Mucosa of descending colon (tissue), 3 donors: ENCODE measurements at places on chromosomes 6 and 20. TPM values are rescaled to one million over a fixed set of nuclear protein-coding genes. Genes with fewer than 3 reads are reported as not detected.

The LCA5 gene
- total RNA-seq: 0.43 TPM

The SHLD1 gene
- total RNA-seq: 7.5 TPM

DNA sequence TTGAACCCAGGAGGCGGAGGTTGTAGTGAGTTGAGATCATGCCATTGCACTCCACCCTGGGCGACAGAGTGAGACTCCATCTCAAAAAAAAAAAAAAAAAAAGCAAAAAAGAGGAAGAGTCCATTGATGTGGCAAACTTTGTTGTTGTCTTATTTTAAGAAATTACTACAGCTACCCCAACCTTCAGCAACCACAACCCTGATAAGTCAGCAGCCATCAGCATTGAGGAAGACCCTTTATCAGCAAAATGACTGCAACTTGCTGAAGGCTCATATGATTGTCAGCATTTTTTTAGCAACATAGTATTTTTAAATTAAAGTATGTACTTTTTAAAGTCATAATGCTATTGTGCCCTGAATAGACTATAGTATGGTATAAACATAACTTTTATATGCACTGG is 48.8 kb downstream of the ZFP64 start:
- DNase-seq: no peak

- DNase-seq: peak; percentile 7
These were observed 1.1 kb downstream of the FBXO30 start for GRCh38 chr6:145813285-145814034.

The ISM1 gene
- total RNA-seq: 0.66 TPM

GRCh38 chr6:37551867-37552266 is 52.2 kb upstream of the CCDC167 start:
- DNase-seq: no peak

GRCh38 chr6:117264692-117265409 is 507 bp upstream of the VGLL2 start:
- DNase-seq: peak; percentile 25

The MUC21 gene
- total RNA-seq: not detected

GRCh38 chr6:122568797-122569221 is 41.4 kb upstream of the PKIB start:
- DNase-seq: peak; percentile 66

GRCh38 chr20:38023181-38024001 is 9.9 kb downstream of the TTI1 start:
- no peak for DNase-seq

DNA sequence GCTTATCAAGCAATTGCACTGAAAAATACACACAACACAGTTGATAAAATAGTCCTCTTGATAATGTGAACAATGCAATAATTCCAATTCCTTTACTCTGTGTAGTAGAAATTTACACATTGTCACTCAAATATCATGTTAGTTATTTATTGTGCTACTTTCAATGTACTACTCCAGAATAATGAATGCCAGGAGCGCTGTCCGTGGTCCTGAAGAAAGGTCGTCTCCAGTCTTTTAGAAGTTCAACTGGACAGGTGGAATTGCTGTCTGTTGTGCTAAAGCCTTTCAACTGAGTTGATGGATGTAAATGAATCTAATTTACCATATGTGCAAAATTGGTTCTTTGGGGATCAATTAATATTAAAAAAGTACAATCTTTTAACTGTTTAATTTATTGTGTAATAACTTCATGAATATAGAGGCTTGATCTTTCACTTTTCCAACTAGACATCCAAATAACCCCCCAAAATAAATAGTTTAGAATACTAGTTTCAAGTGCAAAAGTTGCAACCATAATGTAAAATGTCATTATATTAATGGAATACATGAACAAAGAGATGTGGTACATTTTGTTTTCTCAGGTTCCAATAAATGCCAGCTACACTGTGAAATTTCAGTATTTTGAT is 3.2 kb downstream of the GRIK2 start:
- DNase-seq: peak; percentile 85

GRCh38 chr20:16107172-16107870 is 465.9 kb downstream of the KIF16B start:
- no peak for DNase-seq

DNA sequence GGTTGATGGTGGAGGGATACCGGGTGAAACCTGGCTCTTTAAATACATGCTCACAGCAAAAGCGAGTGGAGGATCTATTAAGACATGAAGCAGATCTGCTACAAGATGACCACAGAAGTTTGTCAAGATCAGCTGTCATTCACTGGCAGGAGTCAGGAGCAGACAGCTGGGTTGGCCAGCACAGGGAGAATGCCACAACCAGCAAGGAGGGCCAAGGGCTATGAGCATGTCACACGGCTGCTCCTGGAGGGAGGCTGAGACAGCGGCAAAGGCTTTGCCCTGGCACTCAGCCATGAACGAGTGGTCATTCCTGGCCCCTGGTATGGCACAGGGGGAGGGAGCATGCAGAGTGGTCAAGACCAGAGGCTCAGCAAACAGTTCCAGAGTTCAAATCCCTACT is 77.6 kb downstream of the POPDC3 start:
- DNase-seq: no peak

The DCDC2 gene
- total RNA-seq: 3.2 TPM

DNA sequence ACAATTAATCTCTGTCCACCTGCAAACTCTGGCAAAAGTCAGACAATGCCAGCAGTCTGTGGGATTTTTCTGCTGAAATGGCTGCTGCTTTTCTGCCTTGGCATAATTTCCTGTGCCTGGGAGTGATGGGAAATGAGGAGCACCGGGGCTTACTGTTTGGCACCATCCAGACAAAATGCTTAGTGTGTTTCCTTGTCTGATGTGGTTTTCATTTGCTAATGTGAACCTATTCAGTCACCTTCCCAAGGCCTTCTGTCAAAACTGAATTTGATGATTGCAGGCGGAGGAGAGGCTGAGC is 56.4 kb downstream of the CDH4 start:
- no peak for DNase-seq

DNA sequence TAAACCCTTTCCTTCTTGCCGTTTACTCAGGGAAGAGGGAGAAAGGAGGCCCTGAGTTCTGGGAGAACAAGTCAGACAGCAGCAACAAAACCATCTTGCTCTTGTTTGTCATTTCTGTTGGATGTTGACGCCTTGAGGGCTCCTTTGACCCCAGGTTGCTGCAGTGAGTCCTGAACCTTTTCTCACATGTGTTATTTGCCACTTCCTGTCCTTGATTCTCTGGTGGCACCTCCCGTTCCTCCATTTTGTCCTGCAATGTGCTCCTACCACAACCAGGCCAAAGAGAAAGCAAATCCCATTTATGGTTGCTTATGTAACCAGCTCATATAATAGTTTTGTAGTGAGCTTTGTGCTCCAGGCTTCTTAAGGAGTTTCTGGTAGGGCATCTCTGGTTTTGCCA is 66.6 kb upstream of the ADGRF4 start:
- DNase-seq: no peak

DNA sequence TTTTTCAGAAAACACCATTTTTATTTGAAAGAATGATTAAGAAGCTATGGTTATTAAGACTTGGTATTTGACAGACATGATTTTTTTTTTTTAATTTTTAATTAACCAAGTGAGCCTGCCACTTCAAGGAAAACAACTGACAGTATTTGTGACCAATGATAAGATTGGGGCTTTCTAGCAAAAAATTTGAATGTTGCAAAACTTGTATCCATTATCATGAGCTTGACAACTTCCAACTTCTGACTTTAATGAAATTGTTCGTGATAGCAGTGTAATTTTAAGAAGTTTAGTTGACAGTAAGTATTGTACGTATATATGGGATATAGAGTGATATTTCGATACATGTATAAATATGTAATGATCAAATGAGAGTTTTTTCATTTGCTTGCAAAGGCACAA is 21.6 kb upstream of the POM121L2 start:
- no peak for DNase-seq

The PRELID3B gene
- total RNA-seq: 82.3 TPM

DNA sequence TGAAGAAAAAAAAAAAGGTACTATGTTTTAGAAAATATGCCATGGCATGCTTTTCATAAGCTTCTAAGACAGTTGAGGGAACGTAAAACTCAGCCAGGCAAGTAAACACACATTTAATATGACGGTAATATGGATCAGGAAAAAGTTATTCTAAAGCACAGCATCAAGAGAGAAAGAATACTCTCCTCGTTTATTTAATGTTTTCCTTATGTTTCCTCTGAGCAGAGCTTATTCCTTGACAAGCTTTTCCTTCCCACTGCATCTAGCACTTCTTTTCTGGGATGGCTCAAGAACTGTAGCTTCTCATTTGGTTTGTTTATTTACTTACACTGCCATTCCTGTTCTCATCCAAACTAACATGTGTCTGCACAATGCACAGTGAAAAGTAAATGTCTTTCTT is 2.7 kb upstream of the RSPO3 start:
- DNase-seq: no peak

DNA sequence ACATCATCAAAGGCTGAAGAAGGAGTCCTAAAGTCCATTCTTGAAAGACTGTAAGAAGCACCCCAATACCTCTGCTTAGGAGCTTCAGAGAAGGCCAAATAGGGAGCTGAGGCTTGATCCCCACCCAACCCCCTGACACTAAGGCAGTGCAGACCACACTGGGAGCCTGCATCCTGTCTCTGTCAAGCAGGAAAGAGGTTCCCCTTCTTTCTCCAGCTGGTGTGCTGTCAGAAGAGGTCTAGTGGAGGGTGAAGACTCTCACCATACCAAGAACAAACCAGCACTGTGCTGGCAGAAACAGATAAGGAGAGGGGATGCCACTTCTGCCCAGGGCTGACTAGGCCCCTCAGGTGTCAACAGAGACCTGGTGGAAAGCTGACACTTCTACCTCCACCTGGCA is 19.9 kb downstream of the GZF1 start:
- DNase-seq: no peak

DNA sequence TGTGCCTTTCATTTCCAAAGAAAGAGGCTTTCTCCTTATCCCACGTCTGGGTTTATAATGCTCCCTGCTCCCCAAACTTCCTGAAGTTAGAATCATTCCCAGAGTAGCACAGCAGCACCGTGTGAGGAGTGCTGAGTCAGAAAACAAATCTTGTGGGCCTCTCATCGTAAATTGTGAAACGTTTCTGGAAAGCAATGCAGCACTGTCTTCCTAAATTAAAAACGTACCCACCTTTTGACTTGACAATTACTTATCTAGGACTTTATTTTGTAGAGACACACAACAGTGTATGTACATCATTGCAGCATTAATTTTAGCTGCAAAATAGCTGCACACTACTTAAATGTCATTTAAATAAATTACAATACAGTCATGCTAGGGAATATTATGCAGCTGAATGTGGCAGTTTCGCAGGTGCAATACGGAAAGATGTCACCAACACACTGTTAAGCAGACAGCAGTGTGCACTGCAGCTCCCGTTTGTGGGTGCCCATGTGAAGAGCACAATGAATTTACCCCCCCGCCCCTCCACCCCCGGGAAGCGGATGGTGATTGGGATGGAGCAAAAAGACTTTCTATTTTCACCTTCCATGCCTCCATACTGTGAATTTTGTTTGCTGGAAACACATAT is 30.8 kb downstream of the RRBP1 start:
- DNase-seq: peak; percentile 7

- DNase-seq: no peak
These were observed 10.4 kb upstream of the THBD start for GRCh38 chr20:23059846-23060245.

- DNase-seq: no peak
These were observed 100.9 kb upstream of the IYD start for GRCh38 chr6:150267686-150268561.

GRCh38 chr6:16898640-16899396 is 137.6 kb upstream of the ATXN1 start:
- DNase-seq: no peak

- no peak for DNase-seq
These were observed 76.7 kb downstream of the RREB1 start for GRCh38 chr6:7184502-7184901.

DNA sequence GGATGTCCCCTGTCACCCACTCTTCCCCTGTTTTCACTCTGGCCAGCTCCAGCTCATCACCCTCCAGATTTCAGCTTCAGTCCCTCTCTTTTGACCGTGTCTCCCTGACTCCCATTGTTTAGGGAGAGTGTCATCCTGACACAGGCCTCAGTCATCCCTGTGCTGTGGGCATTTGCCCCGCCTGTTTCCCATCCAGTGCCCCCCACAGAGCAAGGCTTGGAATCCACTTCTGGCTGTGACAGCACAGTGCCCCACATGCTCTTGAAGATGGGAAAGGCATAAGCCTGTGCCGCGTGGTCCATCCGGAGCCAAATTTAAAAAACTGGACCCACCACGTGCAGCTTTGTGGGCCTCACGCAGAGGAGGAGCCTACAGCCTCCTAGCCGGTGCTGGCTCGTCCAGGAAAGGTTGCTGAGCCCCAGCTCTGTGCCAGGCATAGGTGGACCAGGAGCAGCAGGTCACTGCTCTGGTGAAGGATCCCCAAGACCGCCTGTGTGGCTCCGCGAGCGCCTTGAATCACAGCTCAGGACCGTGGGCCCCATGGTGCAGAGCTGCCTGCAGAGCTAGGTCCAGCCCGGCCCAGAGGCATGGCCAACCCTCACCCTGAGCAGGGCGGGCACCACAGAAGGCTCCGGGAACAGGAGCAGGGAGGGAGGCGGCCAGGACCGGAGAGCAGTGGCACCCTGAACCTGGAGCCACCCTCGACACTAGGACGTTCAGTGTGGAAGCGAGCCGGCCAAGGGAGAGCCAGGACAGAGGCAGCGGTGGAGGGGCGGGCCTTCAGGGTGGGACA is 172.8 kb downstream of the CDH4 start:
- no peak for DNase-seq

The MATN4 gene
- 0.22 TPM for total RNA-seq

- peak; percentile 76 for DNase-seq
These were observed 7.9 kb downstream of the COL9A3 start for GRCh38 chr20:62824476-62825332.

The TMEM74B gene
- total RNA-seq: 2.1 TPM

DNA sequence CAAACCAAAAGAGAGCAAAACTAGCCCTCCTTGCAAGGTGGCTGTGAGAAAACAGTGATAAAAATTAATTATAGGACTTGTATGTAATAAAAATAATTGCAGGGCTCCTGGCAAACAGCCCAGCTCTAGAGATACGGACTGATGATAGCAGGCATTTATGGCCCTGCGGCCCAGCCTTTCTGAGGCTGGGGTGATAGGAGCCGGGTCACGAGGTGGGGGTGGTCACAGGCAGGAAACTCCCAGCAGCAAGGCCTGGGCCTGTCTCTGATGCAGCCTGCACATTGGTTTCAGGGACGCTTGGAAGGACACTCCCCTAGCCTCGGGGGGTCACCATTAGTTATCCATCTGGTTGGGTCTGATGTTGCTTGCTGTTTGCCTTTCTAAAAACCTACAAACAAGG is 18.7 kb upstream of the TTPAL start:
- peak; percentile 75 for DNase-seq

DNA sequence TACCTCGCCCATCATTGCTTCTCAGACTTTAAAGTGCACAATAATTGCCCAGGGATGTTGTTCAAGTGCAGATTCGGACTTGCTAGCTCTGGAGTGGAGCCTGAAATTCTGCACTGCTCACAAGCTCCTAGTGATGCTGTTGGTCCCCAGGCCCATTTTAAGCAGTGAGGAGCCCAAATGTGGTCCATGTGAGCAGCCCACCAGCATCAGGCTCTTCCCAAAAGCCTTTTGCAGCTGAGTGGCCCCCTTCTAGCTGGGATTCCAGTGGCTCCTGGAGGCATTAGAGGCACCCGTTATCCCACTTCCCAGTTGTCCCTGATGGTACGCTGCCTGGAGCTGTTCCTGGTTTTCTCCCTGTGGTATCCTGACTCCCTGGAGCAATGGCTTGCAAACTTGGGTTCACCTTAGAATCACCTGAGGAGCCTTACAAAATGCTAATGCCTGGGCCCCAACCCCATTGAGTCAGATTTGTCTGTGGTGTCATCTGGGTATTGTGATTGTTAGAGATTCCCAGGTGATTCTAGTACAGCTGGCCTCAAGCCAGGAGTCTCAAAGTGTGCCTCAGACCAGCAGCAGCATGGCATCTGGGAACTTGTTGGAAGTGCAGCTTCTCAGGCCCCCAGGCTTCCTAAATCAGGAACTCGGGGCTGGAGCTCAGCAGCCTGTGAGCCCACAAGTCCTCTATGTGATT is 186.9 kb upstream of the SLC24A3 start:
- DNase-seq: no peak
